Midbrain (tissue), 1 donor: ENCODE measurements at places on chromosomes 7 and 10.

GRCh38 chr7:135664046-135664589 is 1.8 kb downstream of the STMP1 start:
- DNase-seq: no peak

- DNase-seq: no peak
These were observed 50.3 kb downstream of the SVIL start for GRCh38 chr10:29584436-29584835.

GRCh38 chr7:2051707-2052656 is 180.8 kb downstream of the MAD1L1 start:
- no peak for DNase-seq

DNA sequence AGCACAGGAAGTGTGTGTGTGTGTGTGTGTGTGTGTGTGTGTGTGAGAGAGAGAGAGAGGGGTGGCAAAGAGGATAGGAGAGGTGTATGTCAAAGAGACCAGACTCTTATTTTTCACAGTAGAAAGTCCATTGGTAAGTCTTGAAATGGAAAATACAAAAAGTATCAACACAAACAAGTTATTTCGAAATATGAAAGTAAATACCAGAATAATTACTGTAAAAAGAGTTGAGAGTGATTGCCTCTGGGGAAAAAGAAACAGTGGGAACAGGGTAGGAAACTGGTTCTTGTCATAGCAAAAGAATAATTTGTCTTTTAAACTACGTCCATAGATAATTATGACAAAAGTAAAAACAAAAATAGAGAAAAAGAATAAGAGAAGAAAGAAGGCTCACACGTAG is 29.0 kb upstream of the EIF5AL1 start:
- DNase-seq: no peak

DNA sequence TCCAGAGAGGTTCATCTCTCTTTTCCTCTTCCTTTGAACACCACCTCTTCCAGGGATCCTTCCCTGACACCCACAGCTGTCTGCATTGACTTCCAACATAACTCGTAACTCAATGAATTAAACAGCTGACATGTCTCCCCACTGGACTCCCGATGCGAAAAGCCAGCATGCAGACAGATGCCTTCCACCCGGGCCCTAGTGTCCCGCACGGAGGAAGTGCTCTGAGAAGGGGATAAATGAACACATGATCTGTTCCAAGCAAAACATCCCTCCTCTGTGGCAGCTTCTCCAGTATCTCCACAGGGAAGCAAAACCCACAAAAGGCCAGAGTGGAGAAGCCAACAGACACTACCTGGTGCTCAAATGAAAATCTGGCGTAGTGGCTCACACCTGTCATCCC is 28.3 kb downstream of the OGDHL start:
- DNase-seq: no peak

DNA sequence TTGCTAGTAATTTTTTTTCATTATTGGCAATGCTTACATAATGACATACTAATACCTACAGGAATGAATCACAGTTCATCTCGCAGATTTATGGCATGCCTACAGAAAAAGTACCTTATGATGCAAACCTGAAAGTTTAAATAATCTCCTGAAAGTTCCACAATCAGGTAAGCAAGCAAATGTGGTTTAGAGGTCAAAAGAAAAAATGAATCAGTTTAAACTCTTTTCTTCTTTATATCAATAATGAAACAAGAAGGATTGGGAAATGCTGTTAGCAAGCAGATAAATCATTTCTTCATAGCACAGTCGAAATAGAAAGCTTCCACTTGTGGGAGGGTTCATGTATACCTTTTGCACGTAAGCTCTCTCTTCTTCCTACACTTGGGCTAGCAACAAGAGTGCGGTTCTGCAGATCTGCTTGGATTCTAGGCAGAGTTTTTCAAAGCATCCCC is 53.7 kb upstream of the MTPN start:
- no peak for DNase-seq

DNA sequence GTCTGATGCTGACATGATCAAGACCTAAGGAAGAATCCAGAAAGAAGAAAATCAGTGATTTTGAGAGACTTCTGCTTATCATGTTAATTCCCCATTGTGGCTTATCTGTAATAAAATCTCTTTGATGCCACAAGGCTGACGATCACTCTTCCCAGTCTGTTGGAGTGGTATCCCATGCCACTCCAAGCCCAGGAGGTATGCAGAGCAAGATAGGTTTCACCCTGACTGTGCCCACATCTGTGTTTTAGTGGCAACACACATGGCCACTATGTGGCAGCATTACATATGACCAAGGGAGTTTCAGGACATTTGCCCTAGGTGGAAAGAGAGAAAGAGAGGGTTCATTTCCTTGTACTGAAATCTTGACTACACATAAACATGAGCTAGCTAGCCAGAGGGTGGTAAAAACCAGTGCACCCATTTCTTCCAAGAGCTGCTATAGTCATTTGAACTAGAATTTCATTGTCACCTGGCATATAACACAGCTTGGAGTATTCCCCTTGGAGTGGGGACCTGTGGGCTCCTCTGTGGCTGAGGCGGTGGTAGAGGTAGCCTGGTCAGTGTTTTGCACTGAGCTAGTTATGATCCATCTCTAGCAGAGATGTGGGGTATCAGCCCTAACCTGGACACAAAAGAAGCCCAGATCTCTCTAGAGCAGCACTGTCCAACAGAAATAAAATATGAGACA is 20.8 kb downstream of the LAMB4 start:
- DNase-seq: peak; percentile 18

GRCh38 chr7:25007668-25008067 is 27.7 kb upstream of the OSBPL3 start:
- no peak for DNase-seq

DNA sequence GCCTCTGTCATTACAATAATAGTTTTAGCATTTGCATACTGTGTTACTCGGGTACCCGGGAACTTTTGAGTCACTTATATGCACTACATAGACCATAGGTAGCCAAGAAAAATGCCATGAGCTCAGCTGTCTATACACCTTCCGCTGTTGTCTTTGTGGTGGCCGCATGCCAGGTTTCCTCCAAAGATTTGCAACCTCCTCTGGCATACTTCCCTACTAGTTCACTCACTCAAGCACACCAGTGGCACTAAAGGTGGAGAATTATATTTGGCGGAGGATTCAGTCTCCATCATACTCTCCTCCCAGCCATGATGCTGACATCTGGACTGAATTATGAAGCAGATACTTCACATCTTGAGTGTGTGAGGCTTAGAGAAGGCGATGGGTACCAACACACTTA is 35.6 kb upstream of the GRB10 start:
- no peak for DNase-seq

- DNase-seq: no peak
These were observed 567 bp upstream of the CDCA7L start for GRCh38 chr7:21946222-21946709.

DNA sequence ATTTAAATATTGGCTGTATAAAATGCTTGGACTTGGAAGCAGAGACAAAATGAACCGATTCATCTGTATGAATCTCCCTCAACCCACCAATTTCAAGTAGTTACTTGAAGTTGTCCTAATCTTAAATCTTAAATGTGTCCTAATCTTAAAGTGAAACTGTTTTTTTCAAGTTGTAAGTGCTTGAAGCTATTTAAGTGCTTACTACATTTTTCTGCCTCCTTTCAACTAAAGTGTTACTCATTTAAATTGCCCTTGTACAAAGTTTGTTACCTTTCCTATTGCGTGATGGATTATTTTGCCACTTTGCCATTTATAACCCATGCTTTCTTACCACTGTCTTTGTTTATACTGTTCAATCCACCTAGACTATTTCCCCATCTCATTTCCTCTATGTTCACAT is 2.8 kb downstream of the BCAP29 start:
- no peak for DNase-seq

DNA sequence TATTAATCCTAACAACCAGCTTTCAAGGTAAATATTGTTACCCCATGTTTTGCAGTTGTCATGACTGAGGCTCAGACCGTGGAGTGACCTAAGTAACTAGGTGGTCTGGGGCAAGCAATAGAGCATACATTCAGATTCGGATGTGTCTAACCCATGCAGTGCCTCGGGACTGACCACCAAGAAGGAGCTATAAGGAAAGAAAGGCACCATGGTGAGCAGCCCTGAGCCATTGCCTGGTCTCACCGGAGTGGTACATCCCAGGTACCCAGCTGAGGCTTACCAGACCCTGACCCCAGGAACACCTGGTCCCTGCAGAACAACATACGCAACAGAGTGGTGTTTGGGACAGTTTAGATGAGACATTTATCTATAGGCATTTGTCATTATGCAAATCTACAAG is 175.5 kb upstream of the ZMIZ1 start:
- DNase-seq: no peak

GRCh38 chr10:3848005-3848774 is 63.2 kb upstream of the KLF6 start:
- no peak for DNase-seq

DNA sequence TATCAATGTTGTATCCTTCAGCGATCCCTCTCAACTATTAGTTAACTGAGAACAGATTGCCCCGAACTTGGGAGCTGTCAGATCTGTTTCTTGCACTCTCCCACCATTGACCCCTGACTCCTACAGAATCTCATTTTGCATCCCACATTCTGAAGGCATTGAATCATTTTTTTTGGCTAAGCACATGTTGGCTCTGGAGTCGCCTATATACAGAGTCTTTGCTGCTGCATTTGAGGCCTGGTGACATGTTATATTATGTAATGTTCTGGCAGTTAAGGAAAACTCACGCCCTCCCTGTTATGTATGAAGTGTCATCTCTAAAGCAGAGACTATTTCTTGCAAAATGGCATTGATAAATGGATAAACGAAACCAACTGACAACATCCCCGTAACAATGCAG is 159.2 kb upstream of the ITGB1 start:
- DNase-seq: no peak

DNA sequence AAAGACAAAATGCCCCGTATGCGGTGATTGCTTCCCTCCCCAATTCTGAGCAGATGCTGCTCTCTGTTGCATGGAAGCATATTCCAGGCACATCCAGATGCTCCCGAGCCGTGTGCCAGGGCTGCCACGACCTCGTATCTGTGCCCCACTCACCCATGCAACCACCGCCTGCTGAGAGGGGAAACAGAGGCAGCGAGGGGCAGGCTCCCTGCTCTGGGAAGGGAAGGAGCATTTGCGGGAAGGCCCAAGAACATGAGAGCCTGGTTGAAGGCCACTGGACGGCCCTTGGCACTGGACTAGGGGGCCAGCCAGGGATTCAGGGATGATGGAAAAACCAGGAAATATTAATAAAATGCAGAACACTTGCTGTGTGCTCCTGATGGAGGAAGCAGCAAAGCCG is 89.4 kb downstream of the CTBP2 start:
- no peak for DNase-seq

- DNase-seq: no peak
These were observed 11.5 kb upstream of the FIGNL1 start for GRCh38 chr7:50461695-50462094.

- DNase-seq: no peak
These were observed 221.0 kb downstream of the DYNC1I1 start for GRCh38 chr7:95993380-95993779.

- DNase-seq: no peak
These were observed 20.6 kb upstream of the PDCD4 start for GRCh38 chr10:110851020-110851612.

DNA sequence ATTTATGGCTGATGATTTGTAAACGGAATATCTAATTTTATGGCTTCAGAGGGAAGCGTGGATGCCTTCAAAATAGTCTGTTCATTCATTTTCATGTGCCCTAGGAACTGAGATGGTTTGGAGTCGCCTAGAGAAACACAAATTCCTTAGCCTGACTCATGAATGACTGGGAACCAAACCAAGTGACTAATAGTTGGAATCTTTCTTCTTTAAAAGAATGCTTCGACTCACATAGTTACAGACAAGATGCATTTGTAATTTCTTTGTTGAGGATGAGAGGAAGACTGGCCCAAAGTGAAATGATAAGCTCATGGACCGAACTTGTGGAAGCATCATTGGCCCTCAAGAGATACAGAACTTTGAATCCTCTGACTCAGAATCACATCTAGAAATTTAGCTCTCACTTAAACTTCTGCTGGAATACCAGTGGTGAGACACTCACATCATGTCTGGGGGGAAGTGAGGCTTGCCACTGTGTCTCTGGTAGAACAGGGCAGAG is 1107.2 kb downstream of the NRG3 start:
- no peak for DNase-seq

GRCh38 chr7:134997214-134997885 is 11.0 kb downstream of the AGBL3 start:
- DNase-seq: no peak

- DNase-seq: peak; percentile 16
These were observed at the start of gene ADRA2A for GRCh38 chr10:111076682-111077478. Gene ADRA2A (plus strand): TSS chr10:111077029. CDS start chr10:111077997, 968 bp downstream.

- DNase-seq: no peak
These were observed 38.8 kb upstream of the SEPTIN7 start for GRCh38 chr7:35761871-35762677.

DNA sequence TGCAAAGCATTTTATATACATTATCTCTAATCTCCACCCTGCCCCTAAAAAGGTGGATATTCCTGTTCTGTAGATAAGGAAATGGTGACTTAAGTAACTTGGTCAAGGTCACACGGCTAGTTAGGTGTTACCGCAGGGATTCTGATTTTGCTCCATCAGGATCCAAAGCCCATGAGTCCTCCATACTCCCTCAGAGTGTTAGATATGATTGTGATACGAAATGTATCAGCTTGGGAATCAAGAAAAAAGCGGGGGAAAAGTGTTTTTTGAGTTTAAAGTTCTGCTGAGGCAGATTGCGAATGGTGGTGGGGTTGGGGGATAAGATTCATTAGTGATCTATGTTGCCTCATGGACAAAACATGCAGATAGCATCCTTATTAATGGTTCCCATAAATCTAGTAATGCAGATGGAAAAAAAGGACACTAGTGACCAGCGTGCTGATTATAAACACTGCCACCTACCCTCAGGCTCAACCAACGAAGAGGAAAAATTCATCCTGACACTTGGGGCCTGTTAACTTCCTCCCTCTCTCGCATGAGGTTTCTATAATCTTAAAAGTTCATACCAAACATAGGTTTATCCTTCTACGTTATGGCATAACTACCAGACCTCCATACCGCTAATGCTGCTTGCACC is 2.3 kb downstream of the ICA1 start:
- no peak for DNase-seq

DNA sequence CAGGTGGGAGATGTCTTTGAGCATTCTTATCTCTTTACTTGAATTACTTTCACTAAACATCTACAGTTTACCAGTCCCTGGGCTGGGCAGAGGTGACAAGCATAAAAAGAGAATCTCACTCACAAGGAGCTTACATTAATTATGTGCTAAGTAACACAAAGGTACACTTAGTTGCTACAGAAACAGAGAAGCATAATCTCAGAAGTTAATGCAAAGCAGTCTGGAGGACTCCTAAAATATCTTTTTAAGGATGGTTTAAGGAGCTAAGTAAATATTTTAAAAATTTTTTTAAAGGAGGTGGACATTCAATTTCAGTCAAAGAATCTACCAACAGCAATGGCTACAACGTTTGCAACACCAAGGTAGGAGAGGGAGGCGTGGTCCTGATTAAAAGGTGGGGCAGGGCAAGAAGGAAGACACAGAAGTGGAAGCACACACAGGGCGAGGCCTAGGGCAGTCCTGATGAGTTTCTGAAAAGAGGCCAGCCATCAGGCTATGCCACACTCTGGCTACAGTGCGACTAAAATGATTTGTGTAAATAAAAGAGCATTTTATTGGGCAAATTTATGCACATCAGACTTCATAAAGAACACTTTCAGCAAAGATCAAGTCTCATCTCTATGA is 5.3 kb downstream of the LARP4B start:
- DNase-seq: no peak

- no peak for DNase-seq
These were observed 24.4 kb downstream of the ASNS start for GRCh38 chr7:97847791-97848190.
